Activated CD8-positive, alpha-beta memory T cell treated with anti-CD3 and anti-CD28 coated beads for 1 hour (primary cell): ENCODE measurements at places on chromosomes 3 and 15.

- no peak for DNase-seq
Observed at GRCh38 chr15:80780416-80781221, 1.4 kb downstream of the CEMIP start.

GRCh38 chr3:121748680-121749275 lies 763 bp downstream of the GOLGB1 start:
- DNase-seq = no peak

GRCh38 chr3:131421957-131422498 lies 40.5 kb downstream of the NUDT16 start:
- DNase-seq = no peak

DNA sequence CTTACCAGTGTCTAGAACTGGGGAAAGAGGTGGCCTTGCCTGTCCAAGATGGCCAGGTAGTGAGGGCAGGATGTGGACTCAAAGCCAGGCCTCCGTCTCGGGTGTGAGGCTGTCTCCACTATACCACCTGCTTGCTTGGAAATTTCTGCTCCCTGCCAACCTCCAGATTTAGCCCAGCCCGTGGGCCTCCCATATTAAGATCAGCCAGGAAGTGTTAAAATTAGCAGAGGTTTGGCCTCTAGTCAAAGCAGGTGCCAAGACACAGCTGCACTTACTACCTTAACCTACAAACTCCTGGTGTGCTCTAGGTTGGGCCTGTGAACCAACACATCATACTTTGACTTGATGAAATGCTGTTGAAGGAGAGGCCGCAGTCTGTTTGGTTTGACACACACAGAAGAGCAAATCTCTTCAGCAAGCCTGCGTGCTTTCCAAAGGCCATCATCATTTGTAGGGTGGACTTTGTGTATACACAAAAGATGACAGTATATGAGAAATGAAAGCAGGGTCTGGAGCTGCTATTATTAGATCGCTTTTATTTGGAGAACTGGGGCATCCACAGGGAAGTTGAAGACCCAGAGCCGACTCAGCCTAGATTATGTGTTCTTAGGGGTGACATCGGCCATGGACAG lies 206.5 kb downstream of the XXYLT1 start:
- no peak for DNase-seq

DNA sequence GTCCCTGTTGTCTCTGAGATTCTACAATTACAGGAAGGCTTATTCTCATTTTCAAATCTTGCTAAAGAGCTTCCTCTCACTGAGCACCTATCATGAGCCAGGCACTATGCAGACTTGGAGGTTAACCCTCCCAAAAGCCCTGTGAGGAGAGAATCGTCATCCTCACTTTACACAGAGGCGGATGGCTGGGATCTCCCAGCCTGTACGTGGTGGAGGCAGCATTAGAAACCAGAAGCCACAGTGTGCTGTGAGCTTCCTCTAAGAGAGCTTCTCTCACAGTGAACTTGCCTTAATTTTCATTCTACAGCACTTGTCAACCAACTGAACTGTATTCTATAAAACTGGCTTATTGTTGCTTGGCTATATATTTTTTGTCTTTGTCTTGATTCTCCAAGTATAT lies 6.1 kb upstream of the DGKG start:
- no peak for DNase-seq

DNA sequence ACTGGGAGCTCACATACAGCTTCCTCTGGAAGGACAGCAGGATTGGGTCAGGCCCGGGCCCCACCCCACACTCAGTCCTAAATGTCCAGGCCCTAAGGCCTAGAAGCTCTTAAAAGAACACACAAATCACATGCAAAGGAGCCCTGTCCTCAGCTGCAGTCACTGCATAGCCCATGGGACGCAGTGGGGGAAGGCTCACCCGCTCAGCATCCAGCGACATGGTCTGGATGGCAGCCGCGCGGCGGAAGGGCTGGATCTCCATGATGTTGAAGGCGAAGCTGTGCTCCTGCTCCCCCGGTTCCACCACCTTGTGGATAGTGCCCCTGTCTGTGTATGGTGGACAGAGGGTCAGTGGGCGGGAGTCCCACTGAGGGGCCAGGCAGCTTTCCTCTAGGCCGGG lies 22.1 kb downstream of the SEMA7A start:
- DNase-seq = no peak

DNA sequence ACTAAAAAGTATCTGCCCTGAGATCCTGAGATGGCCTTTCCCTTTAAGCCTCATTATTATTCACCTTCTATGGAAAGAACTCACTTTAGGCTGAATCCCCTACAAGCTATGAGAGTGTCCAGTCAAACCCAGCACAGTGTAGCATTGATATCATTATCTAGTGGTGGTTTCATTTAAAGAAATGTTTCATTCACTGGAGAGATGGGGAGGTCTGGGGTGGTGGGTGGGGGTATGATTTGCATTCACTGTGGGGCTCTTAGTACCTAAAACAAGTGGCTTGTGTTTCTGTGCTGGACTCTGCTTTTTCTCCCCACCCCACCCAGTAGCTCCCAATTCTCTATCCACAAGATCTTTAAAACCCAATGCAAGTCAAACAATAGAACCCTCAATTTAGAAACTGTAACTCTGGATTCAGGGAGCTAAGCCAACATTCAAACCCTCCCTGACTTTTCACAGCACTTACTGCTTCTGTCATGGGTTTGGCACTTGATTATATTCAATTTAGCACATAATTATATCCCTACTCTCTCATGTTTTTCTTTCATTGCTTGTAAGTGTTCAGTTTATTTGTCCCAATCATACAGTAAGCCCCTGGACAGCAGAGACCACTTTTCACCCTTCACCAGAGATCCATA lies 310.5 kb upstream of the THBS1 start:
- no peak for DNase-seq

DNA sequence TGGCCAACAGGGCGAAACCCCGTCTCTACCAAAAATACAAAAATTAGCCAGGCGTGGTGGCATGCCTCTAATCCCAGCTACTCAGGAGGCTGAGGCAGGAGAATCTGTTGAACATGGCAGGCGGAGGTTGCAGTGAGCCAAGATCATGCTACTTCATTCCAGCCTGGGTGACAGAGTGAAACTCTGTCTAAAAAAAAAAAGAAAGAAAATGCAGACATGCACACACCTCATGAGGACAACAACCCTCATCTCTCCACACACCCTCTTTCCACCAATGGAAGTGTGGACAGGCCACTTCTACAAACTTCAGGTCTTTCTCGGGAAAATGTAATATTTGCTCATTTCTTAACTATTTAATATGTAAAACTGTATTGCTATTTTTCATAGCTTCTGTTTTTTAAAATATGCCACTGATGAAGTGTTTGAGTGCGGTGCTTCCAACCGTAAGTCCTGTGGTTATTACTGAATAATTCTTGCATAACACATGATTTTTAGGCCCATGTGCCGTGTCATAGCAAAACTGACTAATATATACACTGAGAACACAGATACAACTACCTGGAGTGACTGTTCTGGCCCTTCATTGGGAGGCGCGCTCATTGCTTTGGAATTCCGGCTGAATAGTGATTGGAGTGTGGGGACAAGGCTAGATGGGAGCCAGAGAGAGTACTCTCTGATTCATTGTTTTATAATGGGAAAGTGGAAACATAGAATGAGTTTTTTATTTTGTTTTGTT lies 23.1 kb downstream of the LRRC31 start:
- DNase-seq = no peak

DNA sequence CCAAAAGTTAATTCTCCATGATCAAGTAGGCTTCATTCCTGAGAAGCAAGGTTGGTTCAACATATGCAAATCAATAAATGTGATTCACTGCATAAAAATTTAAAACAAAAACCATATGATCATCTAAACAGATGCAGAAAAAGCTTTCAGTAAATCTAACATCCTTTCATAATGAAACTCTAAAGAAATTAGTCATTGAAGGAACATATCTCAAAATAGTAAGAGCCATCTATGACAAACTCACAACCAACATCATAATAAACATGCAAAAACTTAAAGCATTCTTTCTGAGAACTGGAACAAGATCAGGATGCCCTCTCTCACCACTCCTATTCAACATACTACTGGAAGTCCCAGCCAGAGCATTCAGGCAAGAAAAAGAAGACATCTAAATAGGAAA lies 254.1 kb downstream of the AGBL1 start:
- DNase-seq = no peak

DNA sequence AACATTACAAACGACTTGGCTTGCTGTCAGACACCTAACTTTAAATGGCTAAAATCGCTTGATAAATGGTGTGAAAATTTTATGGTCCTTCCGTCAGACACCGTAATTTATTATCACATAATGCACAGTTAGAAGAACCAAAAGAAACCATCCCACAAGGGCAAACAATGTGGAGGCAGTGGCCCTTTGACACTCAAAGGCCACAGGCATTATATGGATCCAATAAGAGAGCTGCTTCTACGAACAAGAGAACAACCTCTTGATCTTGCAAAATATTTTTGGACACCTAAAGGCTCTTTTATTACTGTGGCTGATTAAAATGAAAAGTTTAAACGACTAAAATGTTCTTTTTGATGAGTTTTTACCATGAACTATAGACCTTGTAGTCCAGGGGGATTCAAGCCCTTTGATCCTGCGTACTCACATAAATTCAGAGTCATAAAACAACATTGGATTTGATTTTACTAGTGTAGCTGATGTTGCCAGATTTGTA lies 202.8 kb downstream of the FMN1 start:
- DNase-seq = no peak

DNA sequence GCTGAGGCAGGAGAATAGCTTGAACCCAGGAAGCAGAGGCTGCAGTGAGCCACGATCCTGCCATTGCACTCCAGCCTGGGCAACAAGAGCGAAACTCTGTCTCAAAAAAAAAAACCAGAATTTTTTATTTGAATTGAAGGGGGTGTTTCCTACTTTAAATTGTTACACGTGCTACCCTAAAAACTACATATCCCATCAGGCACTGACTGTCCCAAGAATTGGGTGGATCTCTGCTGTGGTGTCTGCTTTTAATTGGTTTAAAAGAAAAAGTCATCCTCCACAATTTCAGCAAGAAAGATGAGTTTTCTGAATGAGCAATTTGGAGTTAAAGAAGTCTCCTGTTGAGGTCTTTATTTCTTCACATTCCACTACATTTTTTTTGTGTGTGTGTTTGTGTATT lies 2.1 kb downstream of the PDIA3 start:
- no peak for DNase-seq

DNA sequence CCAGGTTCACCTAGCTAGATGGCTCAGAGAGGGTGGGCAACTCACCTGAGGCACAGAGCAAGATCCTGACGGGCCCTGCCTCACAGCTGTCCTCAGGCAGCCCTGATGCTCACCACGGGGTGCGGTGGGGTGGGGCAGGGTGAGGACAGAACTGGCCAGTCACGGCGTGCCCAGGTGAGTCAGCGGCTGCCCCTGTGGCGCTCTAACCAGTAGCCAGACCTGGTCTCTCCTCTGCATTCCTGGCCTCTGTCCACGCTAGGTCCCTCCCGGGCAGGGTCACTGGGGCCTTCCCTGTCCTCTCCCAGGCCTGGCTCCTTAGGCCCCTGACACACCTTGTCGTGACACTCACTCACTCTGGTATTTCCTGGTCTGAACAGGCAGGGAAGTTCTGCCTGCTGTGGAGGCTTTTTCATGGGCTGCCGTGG lies 901 bp downstream of the ALS2CL start:
- no peak for DNase-seq

- no peak for DNase-seq
Observed at GRCh38 chr3:32337505-32337904, 54.1 kb upstream of the CMTM7 start.

DNA sequence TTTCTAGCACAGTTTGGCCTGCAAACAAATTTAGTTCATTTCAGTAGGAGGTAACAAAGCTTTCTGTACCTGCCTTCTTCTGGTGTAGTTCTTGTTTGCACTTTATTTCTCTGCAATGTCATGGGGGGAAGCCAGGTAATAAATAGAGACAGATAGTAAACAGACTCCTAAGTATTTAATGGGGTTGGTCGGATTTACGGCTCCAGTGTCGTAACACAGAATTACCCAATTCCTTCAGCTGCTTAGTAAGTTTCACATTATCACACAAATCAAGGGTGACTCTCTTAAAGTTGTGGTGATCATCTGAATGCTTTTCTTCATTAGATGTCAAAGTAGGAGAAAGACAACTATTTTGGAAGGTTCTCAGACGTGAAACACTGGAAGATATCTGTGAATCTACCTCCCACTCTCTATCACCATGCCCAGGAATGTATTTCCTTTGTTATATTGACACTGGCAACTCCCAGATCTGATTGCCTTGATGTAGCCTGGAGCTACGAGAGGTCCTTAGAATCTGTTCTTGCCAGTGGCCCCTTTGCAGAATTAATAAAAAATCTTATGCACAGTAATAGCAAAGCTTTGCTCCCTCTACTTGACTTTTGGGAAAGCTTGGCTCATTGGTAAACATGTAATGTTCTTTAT lies 25.0 kb upstream of the TMC3 start:
- DNase-seq = no peak

DNA sequence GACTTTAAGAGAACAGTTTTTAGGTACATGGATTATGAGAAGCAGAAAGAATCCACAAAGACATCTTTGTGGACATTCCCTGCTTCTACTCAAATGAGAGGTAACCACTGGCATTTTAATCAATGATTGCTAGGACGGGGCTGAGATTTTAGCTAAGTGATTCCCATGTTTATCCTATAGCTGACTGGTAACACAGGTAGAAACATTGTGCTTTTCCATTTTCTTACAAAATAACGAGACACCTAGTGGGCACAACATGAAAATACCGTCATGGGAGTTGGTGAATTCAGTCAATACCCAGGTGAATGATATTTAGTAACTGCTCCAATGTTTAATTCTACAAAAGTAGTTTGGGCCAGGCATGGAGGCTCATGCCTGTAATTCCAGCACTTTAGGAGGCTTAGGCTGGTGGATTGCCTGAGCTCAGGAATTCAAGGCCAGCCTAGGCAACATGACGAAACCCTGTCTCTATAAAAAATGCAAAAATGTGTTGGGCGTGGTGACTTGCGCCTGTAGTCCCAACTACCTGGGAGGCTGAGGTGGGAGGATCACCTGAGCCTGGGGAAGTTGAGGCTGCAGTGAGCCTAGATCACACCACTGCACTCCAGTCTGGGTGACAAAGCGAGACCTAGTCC lies 37.2 kb upstream of the DENND4A start:
- DNase-seq = no peak

DNA sequence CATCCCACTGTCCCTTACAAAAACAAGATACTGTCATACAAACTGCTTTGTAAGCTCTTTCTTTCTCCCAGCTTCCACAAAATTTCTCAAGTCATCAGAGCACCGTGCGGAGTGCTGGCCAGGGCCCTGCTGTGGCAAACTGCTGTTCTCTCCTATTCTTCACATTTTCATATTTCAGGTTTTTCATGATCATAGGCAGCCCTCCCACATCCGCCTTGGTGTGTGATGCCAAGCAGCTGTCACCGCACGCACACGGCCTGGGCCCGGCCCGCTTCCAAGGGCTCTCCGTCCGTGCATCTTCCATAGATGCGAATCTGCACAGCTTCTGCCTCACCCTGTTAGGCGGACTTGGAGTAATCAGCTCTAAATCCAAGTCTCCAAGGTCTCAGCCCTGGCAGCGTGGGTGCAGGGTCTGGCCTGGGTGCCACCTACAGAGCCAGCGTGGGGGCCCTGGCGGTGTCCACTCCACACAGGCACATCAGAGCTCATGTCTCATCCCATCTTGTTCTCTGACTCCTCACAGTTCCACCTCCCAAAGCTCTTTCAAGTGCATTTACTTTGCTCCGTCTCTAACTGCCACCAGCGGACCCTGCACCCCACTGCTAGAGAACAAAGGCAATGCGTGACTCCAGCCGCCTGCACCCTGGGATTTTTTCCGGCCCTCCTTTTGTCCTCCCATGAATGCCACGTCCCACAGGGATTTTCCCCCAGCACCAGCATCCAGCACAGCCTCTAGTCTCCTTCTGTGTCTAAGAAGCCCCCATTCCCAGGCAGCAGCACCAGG lies 27.2 kb downstream of the CYFIP1 start:
- no peak for DNase-seq

GRCh38 chr3:16300307-16300706 lies 35.3 kb downstream of the OXNAD1 start:
- no peak for DNase-seq

GRCh38 chr3:33063651-33064051 lies 33.3 kb downstream of the GLB1 start:
- DNase-seq = no peak
